CD4-positive, alpha-beta T cell treated with Interleukin-10 for 1 hour (primary cell): ENCODE measurements at places on chromosomes 3 and 15.

GRCh38 chr15:28075573-28075972, 23.5 kb downstream of the OCA2 start:
- DNase-seq, result no peak

DNA sequence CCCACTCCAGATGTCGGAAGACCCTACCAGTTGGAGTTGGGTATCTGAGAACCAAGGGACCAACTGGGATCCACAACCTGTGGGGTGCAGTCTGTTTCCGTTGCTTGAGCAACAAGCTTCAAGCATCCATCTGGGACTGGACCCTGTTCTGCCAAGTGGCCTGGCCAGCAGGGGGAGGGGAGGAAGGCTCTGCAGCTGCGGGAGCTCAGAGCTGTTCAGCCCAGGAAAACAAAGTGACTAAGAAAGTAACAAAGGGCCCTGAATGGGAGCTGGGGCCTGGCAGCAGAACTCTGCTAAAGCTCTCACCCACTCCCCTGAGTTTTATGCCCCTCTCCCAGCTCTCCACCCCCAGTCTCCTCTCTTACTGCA, 2.7 kb downstream of the TYRO3 start:
- no peak for DNase-seq

DNA sequence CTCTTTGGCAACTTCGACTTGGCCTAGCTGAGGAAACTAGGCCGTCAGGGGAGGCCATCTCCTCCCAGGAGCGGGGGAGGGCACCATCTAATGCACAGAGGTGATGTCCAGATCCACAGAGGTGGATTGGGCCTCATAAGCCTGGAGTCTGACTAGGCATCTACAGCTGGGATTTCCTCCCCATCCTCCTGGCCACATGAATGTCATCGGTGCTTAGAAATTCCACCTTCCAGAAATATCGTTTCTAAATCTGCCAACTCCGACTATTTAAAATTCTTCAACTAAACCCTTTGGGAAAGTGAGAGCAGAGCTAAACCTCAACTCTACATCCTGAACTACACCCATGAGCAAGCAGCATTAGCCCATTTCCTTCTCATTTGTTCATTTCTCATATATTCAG, 118.7 kb downstream of the WNT5A start:
- no peak for DNase-seq

DNA sequence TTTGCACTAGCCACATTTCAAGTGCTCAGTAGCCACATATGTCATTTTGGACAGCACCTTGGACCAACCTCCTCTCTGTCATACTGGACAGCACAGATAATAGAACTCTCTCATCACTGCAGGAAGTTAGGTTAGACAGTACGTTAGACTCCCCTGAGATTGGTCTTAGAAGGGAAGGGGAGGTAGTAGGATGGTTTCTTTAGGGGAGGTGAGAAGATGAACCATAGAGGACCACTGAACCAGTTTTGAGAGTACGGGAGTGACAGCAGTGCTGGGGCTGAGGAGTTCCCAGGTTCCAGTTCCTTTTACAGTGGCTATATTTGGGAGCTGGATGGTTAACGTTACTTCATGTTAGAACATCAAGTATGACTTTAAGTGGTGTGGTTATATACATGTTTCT, 7.8 kb downstream of the LRCH3 start:
- no peak for DNase-seq

GRCh38 chr15:42385206-42385979, 26.1 kb downstream of the CAPN3 start:
- peak; percentile 7 for DNase-seq

DNA sequence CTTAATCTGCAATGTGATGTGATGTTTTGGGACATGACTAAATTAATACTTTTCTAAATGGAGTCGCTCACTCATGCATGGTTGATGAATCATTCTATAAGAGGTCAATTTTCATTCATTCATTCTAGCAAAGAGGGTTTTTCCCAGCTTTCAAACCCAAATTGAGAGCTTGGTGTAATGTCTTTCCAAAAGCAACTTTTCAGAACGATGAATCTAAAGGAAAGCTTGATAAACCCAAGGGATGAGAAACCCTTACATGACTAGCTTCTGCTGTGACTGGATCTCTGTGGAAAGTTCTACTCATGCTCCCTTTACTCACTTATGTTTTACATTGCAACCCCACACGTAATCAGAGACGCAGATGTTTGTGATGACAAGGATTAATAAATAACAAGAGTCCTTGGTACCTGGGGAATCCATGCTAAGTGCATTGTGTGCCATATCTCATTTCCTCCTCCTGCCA, 47.7 kb downstream of the PDZRN3 start:
- DNase-seq, result no peak

DNA sequence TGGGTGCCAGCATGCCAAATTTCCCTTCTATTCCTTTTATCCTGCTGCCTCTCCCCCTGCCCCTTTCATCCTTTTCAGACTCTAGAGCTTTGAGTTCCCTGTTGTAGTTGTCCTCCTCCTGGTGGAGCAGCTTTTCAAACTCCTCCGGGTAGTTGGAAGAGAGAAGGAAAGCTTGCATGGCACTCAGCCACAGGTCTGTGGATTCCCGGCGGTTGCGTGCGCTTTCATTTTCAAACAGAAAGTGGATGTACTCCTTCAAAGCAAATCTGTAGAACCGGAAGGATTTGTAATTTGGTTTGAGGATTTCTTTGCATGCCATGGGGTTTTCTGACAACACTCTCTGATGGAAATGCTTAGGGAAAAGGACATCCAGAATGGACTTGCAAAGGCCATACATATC, 68.1 kb upstream of the DCLK3 start:
- DNase-seq, result no peak

- no peak for DNase-seq
These were observed 242.1 kb downstream of the ZIC1 start for GRCh38 chr3:147651107-147651778.

DNA sequence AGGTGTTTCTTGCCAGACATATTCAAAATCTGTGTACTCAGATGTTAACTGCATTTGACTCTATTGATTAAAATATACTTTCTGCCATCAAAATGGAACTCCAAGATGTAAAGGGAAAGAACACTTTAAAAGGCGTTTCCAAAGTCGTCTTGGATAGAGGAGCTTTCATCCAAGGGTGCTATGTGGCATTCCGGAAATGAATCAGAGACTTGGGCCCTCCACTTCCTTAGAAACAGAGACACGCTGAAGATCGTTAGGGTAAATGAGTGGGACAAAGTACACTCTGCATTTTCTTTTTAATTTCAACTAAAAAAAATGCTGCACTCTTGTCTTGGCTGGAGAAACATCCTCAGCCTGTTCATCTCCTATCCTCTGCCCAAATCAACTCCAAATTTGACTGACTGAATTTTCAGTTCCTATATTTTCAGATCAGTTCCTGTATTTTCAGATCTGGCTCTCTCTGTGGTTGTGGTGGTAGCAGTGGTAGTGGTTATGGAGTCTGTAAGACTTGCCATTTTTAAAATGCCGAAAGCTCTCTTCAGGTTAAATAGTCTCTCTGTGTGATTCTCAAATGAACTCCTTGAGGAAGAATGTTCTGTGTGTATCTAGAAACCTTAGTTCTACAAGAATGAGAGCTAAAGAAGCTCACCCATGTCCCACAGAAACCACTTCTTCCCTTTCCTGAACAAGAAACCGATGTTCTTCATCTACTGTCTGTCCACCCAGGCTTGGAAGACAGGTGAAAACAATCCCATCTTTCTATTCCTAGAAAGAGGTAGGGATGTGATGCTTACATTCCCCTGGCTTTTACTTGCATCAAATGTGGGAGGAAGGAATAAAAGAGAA, 156.8 kb upstream of the ICE2 start:
- no peak for DNase-seq

DNA sequence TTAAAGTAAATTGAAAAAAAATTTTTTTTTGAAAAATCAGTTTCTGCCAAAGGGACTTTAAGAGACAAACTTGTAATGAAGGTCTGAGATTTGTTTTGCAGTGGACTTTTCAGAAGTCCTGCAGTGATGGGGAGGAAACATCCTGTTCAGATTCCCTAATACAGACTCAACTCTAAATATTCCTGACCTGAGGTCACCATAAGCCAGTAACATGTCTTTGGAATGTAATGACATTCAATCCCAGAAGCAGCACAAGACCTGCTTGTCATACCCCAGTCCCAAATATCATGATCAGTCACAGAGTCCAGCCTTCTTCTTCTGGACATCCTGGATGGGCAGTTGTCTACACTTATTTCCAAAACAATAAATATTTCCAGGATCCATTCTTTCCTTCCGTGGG, 53.6 kb downstream of the TMEM39A start:
- DNase-seq, result no peak

DNA sequence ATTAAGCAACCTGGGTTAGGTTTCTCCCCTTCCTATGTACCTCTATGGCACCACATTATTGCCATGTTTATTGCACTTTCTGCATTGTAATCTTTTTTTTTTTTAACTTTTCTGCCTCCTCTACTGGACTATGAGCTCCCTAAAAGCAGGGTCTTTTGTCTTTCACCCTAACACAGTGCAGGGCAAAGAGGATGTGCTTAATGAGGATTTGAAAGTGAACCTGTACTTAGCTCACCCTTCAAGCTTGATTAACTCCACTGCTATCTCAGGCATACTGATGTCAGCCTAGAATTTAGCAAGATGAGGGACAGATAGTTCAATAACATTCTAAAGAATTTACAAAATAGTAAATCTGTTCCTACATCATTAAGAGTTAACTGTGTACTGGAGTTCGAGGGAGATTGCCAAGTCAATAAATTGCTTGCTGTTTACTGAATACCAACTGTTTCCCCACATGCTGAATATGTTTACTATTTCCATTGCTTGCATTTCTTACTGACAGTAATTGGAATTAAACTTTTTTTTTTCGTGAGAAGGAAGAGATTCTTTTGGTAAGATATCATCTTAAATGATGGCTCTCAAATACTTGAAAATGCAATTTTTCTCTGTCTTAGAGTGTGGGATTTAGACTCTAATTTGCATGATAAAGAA, 15.7 kb upstream of the PPARG start:
- no peak for DNase-seq

GRCh38 chr3:42505849-42506410, 3.5 kb downstream of the VIPR1 start:
- no peak for DNase-seq

DNA sequence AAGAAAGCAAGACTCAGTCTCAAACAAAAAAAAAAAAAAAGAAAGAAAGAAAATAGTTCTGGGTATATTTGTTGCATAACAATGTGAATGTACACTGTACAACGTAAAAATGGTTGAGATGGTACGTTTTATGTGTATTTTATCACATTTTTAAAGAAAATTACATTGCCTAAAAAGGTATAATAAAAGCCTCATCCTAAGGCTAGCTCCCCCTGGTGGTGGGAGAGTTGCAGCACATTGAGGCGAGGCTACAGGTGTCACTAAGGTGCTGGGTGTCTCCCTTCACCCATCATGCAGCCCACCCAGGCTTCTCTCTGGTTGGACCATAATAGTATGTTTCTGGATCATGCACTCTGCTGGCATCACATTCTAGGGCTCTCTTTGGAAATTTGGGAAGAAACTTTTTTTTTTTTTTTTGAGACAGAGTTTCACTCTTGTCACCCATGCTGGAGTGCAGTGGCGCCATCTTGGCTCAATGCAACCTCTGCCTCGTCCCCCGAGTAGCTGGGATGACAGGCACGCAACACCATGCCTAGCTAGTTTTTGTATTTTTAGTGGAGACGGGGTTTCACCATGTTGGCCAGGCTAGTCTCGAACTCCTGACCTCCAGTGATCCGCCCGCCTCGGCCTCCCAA, 12.4 kb upstream of the RAB11A start:
- peak; percentile 86 for DNase-seq

- DNase-seq, result no peak
These were observed 78.3 kb downstream of the ZBTB20 start for GRCh38 chr3:115068799-115069198.

- no peak for DNase-seq
These were observed 155.5 kb downstream of the PLD1 start for GRCh38 chr3:171654809-171655208.

- no peak for DNase-seq
These were observed 692 bp downstream of the UBE2E2 start for GRCh38 chr3:23203708-23204330.

DNA sequence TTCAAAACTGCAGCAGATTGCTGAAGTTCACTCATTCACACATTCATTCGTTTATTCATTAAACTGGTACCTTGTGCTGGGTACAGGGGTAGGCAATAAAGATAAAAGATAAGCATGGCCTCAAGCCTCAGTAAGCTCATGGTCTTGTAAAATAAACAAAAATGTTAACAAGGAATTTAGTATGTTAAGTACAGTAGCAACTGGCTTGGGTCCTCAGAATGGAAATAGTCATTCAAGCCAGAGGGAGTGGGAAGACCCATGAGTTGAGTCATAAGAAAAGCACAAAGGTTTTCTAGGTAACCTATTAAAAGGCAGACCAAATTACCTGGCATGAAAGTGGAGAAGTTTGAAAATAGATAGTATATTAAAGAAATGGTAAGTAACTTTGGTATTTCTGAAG, 163.3 kb downstream of the CDIN1 start:
- no peak for DNase-seq

DNA sequence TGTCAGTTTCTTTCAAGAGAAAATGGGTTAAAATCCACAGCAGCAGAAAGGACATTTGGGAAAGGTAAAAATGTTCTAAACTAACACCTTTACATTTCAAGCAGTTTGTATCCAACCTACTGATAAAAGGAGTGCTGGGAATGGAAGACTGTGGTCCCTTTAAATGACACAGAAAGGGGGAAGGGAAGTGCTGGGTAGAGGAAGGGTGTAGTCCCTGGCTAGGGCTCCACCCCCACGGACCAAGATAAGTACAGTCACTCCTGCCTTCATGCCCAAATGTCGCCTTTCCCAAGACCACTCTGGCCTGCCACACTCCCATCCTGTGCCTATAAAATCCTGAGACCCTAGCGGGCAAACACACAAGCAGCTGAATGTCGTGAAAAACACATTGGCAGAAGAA, 350.9 kb upstream of the POU1F1 start:
- no peak for DNase-seq

DNA sequence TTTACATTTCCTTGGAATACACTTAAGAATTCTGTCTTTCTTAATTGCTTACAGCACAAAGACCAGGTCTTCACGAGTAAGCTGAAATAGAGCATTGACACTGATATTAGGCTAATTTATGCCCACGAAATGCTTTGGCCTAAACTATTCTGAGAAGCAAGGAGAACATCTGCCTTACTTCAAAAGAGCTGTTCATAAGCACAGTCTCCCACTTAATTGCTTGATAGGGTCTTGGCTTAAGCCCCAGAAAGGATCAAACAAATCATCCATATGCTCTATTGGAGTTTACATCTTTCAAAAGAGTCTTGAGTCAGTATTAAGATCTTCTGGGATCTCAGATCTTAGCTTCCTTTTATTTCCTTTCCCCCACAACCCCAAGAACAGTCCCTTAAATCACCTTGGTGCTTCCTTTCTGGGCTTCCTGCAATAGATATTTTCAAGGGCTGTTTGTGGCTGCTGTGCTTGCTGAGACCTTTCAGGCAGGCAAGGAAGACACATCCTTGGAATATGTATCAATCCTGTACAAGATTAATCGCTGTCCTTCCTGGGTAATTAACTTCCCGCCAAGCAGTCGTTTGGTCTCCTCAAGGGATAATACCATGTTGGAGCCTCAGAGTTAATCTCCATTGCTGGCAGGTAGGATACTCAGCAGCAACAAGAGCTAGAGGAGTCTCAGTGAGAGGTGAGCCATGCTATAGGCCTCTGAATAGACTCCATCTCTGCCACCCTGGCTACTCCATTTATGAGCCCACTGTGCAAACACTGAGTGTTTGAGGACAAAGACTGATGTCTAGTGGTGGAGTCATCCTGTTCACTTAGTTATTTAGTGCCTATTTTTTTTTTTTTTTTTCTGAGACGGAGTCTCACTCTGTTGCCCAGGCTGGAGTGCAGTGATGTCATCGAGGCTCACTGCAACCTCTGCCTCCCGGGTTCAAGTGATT, 37.1 kb downstream of the TMEM158 start:
- no peak for DNase-seq
